ENCODE measurements at places on chromosomes 2 and 18.
A peak's percentile ranks its signal among the peaks of the same experiment; 100 is the strongest.

DNA sequence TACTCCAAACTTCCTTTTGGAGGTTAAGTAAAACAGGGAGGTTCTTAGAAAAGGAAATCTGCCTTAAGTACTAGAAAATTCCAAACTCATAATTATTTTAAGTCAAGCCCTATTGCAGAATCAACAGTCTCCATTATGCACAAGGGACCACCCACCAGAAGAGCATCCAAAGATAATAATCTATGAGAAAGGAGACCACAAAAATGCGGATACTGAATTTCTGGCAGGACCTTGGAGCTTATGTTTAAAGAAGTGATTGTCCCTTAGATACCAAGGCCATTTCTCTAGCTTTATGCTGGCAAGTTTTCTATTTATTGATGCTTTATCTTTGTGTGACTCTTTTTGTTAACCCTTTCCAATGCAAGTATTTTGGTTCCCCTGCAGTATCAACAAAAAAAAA, 404.0 kb upstream of the MMADHC start:
- no peak for ATAC-seq

GRCh38 chr2:133362061-133362476, 206.2 kb downstream of the NCKAP5 start:
- ATAC-seq = no peak

GRCh38 chr2:6452702-6453481, 412.8 kb downstream of the CMPK2 start:
- ATAC-seq = no peak

DNA sequence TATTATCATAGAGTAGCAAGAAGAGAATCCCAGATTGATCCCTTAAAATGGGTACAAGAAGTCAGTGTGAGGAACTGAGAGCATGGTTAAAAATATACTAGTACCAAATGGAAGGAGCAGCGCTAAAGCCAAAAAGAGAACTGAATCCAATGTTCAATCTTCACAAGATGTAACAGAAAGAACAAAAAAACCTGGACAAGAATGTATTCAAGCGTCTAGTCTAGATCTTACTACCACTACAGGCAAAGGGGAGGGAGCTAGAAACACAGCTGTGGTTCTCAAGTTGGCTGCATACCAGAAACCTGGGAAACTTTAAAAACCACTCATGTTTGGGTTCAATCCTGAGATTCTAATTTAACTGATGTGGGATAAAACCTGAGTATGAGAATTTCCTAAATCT, 57.5 kb downstream of the PIAS2 start:
- peak; percentile 79 for ATAC-seq

- no peak for ATAC-seq
Measured at GRCh38 chr2:235086481-235087184, 134.8 kb downstream of the SH3BP4 start.

GRCh38 chr2:238706163-238706562, 141.7 kb upstream of the TWIST2 start:
- ATAC-seq = no peak

DNA sequence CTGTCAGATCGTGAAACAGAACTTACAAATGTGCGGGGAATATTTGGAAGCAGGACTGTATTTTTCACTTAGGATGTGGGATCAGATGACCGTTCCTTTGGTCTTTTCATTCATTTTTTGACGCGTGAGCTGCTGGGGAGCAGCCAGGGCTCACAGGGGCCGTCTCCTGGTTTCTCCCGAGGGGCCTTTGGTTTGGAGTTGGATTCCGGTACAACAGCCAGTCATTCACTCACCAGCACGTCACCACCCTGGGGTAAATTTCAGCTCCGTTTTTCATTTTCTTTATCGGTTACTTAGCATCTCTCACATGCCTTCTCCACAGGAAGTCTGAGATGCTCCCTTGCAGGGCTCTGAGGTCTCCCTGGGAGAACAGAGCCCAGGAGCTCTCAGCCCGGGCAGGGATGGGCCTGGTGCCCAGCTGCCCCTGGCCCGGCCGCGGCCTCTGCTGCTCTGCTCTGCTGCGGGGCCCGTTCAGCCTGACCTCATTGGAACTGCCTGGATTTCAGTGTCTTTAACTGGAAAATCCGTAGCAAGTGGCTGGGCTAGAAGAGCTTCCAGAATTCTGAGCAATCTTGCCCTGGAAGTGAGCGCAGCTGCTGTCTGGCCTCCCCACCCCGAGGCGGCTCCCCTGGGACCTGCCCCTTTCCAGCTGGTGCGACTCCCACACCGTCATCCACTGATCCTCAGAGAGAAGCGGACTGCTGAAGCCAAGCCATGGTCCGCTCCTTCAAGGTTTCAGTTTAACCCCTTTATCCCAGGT, 335.6 kb downstream of the EIPR1 start:
- no peak for ATAC-seq

- no peak for ATAC-seq
Measured at GRCh38 chr2:166609183-166609959, 115.3 kb upstream of the SCN7A start.

DNA sequence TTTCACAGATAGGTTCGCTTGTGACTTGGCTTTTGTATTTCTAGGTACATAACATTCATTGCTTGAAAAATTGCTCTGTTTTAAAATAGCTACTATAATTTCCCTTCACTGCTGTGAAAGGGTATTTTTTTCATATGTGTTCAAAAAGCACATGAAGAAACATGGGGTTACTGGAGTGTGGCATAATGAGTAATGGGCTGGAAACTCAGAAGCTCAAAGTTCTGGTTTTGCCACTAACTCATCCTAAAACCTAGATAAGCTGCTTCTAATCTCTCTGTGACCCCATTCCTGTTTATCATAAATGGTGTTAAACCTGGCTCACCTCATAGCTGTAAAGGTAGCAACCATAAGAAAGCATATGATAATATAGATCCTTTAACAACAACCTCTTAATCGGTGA, 319.3 kb downstream of the PTPRM start:
- ATAC-seq = no peak

DNA sequence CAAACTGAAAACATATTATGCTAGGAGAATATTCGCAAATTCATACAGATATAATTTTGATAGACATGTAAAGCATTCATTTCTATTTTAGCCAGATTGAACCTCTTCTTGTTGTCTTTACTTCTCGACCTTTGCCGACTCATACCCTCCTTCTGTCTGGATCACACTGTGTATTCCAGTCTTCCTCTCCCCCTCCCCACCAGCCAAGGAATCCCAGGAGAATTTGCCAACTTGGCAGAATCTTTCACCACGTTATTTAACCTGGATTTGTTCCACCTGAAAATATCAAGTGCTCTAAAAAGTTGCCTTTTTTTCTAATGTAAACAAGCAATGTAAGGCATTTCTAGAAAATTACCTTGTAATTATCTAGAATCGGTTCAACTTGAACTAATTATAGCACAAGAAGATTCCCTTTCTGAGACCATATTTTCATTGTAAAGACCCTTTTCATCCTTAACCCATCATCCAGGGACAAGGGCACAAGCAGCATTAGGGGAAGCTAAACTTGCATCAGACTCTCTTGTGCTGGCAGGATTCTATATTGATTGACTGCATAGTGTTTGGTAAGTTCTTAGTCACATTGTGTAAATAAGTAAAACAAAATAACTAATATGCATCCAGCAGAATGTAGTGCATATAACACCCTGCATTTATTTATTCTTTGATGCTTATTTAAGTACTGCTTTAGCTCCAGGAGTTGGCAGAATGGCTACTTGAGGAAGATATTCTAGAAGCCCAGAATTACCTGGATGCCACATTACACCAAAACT, 1328.7 kb upstream of the NXPH2 start:
- ATAC-seq = no peak

- ATAC-seq = no peak
Measured at GRCh38 chr18:42429196-42429595, 474.2 kb downstream of the PIK3C3 start.

DNA sequence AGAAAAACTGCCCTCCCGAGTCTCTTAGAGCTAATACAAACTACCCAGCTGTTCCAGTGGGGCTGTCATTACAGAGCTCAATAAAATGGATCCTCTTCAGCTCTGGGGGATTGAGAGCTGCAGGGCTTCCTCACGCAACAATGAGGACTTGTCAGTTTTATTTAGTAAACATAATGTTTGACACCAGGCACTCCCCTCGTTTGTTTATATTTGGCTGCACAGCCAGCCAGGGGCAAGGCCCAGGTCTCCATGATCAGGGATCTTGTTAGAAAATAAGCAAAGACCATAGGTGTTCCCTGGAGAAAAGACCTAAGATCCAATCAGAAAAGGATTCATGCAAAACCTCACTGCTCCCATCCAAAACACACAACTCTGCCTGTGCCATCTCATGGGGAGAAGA, 158.2 kb downstream of the C1D start:
- no peak for ATAC-seq

DNA sequence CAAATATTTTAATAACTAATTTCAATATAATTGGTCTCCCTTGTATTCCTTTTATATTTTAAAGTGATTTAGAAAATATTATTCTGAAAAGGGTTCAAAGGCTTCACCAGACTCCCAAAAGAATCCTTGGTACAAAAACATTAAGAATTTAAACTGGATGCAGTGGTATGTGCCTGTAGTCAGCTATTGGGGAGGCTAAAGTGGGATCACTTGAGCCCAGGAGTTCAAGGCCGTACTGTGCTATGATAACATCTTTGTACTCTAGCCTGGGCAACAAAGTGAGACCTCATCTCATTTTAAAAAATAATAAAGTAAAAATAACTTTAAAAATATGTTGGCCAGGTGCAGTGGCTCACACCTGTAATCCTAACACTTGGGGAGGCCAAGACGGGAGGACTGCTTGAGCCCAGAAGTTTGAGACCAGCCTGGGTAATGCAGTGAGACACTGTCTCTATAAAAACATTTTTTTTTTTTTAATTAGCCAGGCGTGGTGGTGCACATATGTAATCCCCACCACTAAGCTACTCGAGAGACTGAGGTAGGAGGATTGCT, 14.7 kb downstream of the NCL start:
- no peak for ATAC-seq

GRCh38 chr2:210199186-210199765, 26.0 kb downstream of the ACADL start:
- no peak for ATAC-seq

DNA sequence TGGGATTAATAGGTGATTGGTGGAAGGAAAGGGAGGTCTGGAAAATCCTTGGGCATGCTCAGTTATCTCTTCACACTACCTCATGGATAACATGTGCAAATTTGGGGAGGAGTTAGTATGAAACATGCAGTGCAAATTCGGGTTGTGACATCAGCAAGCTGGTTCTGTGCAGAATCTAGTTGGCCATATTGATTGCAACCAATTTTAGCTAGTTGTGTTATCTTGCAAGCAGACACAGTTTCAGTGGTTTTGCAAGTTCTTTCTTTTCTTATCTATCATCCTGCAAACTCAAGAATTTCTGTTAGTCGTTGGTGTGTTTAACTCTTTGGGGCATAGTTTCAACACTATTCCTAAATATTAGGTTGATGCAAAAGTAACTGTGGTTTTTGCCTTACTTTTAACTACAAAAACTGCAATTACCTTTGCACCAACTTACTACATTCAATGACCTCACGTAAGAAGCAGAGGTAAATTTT, 135.4 kb downstream of the PTH2R start:
- no peak for ATAC-seq

GRCh38 chr2:127674241-127675209, 805 bp downstream of the LIMS2 start:
- ATAC-seq = peak; percentile 39

DNA sequence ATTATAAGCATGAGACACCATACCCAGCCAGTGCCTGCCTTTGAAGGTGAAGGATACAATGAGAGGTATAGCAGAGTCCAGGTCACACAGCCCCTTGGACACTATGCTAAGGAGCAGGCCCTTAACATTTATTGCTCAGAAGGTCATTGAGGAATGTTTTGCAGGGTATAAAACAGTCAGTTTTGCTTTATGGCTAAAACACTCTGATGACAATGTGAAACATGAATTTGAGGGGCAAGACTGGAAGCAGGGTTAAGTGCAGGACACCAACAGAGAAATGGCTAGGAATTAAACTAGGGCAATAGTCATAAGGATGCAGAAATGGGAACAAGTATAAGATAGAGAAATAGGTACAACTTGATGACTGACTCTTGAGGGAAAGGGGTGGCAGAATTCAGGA, 141.1 kb downstream of the METTL4 start:
- ATAC-seq = no peak

DNA sequence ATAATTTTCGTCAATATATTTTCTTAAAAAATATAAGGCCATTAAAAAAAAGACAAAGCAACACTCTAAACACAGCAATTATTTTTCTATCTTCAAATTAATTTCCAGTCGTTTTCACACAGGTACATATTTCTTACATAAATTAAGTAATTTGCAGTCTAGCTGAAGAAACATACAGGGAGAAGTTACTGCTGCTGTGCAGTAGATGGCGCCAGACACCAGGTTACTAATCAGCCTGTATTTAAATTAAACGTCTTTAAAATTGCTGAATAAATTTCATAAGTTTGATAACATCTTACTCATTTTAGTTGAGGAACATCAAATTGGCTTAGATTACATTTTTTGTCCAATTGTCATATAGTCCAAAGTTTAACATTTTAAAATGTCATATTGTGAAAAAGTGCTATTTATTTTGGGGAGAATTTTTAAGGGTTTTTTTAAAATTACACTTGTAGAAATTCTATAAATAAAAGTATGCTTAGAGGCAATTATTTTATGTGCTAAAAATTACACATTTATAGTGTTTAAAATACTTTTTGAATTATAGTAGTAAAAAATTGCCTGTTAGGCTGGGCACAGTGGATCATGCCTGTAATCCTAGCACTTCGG, 88.4 kb downstream of the PMAIP1 start:
- ATAC-seq = no peak

DNA sequence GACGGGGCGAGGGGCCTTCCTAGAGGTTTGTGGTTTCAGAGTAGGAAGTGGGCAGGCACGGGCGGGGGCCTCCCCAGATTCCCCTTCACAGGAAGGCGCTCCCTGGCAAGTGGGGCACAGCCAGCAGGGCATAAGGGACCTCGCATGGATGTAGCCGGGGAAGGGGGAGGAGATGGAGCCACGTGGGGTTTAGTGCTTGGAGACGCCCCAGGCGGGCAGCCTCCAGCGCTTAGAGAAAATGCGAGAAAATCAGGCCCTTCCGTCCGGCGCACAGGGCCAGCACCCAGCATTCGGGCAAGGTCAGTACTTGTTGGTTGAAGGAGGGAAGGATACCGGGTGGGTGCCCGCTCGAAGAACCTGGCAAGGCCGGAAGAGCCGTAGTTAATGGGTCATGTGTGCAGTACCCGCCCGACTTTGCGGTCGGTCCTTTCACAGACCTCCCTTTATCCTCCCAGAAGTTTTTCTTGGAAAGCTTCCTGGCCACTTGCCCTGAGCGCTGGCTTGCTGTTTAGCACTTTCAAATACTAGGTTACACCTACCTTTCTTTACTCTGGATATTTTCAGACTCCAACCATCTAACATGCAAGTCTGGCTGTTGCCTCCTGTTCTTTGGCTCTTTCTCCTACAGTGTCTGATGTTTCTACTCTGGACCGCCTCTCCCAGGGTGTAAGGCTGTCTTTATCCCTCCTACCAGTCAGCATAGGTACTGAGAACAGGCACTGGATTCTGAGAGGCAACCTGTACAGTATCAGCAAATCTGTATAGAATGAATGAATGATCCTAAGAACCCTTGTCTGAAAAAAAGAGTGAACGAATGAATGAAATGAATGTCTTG, 78.1 kb downstream of the CIB4 start:
- ATAC-seq = no peak

GRCh38 chr2:63270717-63271116, 220.1 kb downstream of the OTX1 start:
- ATAC-seq = no peak

- no peak for ATAC-seq
Measured at GRCh38 chr18:78191276-78191675, 788.3 kb upstream of the SALL3 start.

GRCh38 chr2:85956646-85957039, 67.9 kb upstream of the ST3GAL5 start:
- no peak for ATAC-seq

Measured in stimulated activated memory B cell treated with anti-CD40 and anti-IgM and Interleukin-4, amounts not matched to agents 10 μg/mL and 1 μg/mL and 100 μg/mL, for 72 hours (primary cell).